ENCODE measurements at places on chromosomes 6 and 20. TPM values are rescaled to one million over a fixed set of nuclear protein-coding genes. Genes with fewer than 3 reads are reported as not detected.

COL9A3 gene
- total RNA-seq = 101 TPM

CFB gene
- 6.5 TPM for total RNA-seq

FAM120B gene
- 30.3 TPM for total RNA-seq

SNTA1 gene
- 9.3 TPM for total RNA-seq

GRCh38 chr20:19756761-19757486 lies 1.1 kb upstream of the RIN2 start:
- DNase-seq = no peak

DNA sequence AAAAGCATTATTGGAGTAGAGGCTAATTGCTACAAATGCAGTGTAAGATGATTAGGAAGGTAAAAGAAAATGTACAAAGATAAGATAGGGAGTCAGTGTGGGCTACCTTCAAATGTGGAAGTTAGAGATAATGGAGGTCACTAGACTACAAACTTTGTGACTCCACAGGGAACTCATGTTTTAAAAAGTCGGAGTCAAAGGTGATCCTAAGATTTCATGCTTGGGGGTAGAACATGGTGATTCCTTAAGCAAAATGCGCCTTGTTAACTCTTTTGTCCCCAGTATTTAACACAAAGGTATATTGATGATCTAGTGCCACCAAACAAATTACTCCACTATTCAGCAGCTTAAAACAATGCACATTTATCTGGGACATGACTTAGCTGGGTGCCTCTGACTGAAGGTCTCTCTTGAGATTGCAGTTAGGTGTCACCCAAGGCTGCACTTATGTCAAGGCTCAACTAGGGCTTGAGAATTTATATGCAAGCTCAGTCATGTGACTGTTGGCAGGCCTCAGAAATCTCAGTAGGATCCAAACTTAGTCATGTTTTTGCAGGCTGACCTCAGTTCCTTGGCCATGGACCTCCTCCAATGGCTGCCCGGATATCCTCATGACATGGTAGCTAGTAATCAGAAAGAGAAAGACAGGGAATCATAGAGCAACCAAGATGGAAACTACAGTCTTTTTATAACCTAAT lies 11.4 kb upstream of the SNX9 start:
- DNase-seq = no peak

DNA sequence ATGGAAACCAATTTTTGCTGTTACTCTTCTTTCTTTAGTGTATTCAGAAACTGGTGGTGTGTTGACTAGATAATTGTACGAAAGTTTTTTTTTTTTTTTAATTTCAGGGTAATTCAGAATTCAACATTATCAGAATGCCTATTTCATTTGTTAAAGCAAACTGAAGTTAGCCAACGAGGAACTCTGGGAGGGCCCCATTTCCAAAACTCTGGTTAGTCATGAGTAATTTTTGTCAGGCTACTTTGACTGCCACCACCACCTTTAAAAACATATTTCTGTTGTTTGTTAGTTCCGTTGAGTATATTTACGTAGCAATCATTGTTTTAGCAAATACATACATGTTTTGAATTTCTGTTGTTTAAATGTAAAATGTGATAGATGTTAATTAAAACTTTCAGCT lies 763 bp downstream of the ZKSCAN8 start:
- DNase-seq = no peak

DNA sequence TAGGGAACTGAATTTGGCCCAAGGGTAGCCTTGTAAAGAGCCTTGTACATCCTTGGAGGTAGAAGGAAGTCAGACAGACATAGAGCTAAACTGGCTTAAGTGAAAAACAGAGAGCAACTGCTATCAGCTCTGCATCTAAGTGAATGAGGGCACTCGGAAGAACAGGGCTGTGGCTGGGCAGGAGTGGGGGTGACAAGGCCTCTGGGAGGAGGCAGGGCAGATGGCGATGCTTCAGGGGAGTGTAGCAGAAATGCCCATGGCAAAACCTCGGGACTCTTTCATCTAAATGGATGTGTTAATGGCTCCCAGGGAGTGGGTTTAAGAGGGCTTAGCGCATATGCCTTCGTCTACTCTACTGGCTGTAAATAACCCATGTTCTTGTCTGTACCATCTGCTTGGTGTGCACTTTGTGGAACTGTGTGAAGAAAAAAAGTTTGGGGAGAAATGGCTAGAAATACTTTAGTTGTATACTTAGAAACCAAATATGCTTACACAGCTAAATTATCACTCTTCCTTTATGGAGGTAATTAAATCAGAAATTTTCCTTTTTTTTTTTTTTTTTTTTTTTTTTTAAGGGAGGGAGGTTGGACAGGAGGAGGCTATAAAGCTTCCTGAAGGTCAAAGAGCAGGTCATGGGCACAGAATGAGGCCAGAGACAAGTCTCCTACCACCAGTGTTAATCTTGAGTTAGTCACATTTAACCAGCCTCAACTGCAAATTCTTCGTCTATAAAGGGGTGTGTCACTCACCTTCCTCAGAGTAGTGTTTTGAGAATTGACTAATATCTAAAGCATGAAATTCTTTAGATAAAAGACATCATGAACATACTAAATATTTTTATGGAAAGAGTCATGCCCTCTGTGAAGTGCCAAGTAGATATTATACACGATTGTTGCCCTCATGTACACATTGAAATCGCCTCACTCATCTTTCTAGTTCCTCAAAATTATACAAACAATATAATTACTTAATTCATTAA lies 60.9 kb downstream of the FYN start:
- no peak for DNase-seq

DNA sequence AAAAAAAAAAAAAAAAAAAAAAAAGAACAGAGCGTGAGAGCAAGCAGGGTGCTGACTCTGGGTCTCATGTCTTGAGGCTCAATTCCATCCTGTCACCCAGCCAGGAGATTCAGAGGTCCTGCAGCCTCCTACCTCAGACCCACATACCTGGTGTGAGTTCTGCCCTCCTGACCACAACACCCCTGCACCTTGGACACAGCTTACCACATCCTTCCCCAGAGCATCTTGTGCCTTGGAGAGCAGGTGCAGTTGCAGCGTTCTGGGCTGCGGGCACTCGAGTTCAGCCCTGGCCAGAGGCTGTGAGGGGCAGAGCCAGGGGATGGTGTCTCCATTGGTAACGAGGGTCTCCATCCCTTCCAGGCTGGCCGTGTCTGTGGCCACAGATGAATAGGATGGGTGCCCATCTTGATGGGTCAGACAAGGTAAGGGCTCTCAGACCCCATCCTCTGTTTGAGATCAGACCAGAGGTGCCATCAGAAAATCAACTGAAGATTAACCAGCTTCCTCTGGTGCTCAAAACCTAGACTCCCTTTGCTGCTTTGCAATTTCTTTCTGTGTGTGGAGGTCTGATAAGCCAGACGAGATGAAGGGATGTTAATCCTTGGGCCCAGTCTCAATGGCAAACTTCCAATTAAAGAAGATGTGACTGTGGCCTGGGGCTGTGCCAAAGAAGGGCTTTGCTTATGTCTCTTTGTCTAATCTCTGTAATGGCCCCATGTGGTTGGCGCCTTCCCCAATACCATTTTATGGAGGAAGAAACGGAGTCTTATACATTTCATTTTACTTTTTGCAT lies 14.7 kb upstream of the ZNF831 start:
- DNase-seq = no peak

- no peak for DNase-seq
These were observed 542.2 kb downstream of the GRIK2 start for GRCh38 chr6:101935732-101936131.

GRCh38 chr6:155493026-155493693 lies 37.5 kb upstream of the NOX3 start:
- DNase-seq = no peak

- no peak for DNase-seq
These were observed 3.3 kb upstream of the MOG start for GRCh38 chr6:29653452-29654038.
